Right lobe of liver (tissue), 6 donors: ENCODE measurements at places on chromosomes 7 and 10. TPM values are rescaled to one million over a fixed set of nuclear protein-coding genes. Genes with fewer than 3 reads are reported as not detected.

Gene SORCS3
- total RNA-seq = not detected

Gene ANXA8L1
- total RNA-seq = not detected

Gene PRF1
- 3.7 TPM for total RNA-seq

Gene SLC29A4
- total RNA-seq = 7.7 TPM

Gene TFR2
- 414 TPM for total RNA-seq

Gene COL1A2
- total RNA-seq = 49.8 TPM

DNA sequence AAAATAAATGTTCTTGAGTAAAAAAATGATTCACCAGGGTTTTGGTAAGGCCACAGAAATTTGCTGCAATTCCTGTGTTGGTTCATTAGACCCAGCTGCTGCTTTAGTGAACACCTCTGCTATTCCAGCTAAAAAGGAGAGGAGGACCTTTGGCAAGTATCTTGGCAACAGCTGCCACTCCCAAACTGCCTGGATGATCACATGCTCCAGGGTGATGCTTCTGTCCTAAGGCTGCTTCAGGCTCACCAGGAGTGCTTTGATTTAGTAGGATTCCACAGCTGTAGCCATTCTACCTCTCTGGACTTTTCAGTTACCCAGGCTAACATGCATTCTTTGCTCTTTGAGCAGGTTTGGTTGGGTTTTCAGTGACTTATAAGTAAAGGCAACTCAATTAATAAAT is 82.6 kb upstream of the NPVF start:
- no peak for DNase-seq

GRCh38 chr10:76727038-76727437 is 910.6 kb downstream of the KCNMA1 start:
- DNase-seq = no peak

DNA sequence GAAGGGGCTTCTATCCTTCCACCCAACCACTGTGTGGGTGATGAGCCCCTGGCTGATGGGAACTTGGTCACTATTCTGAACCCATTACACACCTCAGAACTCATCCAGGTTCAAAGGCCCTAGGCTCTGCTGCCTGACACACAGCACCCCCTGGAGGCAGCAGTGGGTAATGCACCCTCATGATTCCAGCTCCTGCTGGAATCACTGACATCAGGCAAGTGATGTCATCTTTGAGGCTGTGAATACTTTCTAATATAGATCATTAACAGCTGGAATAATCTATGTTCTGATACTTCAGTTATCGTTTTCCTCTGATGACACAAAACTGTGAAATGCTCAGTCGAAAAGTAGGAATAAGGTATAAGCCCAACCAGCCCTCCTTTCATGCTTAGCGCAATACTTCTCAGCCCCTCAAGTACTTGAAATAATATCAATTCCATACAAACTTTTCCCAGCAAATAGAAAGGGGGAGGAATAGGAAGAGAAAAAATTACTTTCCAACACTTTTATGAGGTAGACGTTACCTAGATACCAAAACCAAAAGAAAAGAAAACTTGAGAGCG is 7.5 kb upstream of the RBP3 start:
- peak; percentile 58 for DNase-seq

- DNase-seq = no peak
Observed at GRCh38 chr7:97731736-97732564, at the start of gene TAC1. Gene TAC1, plus strand, starts transcription at chr7:97732086. Its CDS starts 527 bp downstream, at chr7:97732613.

GRCh38 chr7:150476819-150477631 is 26.6 kb downstream of the GIMAP8 start:
- DNase-seq = no peak

DNA sequence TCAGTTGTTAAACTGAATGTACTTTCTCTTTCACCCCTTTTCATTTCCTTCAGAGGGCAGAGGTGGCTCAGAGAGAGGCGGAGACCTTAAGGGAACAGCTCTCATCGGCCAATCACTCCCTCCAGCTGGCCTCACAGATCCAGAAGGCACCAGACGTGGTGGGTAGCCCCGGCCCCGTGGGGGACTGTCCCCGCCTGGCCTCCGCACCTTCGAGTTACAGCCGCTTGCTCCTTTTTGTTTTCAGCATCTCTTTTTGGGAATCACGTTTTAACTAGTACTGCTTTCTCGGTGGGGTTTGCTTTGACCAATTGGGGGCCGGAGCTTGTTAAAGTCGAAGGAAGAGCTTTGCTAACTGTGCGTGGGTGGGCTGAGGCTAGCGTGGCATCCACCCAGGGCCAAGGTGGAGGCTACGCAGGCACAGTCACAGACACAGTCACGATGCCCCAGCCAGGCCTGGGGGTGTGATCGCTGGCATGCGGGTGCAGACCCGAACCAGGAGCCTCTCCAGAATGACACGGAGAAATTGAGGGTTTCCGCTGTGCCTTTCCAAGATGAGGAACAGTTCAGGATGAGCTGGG is 116.2 kb upstream of the SH2B2 start:
- no peak for DNase-seq

DNA sequence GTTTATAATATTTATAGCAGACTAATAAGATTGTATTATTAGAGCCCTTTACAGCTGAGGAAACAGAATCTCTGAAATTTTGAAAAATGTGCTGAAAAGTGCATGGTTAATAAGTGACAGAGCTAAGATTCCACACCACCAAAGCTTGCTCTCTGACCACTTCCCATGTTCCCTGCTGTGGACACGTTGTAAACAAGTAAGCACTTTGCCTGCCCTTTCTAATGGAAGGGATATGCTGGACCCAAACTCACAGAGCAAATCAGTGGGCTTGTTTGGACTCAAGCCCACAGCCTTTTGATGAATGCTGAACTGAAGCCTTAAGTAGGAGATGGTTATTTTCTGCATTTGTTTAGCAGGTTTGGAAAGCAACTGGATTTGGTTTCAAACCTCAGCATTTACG is 214.0 kb upstream of the TMEM72 start:
- no peak for DNase-seq

DNA sequence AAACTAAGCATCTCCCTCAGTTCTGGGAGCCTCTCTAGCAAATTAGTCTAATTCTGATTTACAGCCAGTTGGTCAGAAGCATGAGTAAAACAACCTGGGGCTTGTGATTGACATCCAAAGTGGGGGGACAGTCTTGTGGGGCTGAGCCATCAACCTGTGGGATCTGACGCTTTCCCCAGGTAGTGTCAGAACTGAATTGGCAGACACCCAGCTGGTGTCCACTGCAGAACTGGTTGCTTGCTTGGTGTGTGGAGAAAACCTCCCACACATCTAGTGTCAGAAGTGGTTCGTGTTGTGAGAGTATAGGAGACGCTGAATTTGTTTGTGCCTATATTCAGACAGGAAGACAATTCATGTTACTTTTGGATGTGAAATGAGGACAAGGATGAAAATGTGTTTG is 92.2 kb upstream of the PDCD4 start:
- DNase-seq = no peak
